Airway epithelial cell (primary cell): ENCODE measurements at places on chromosomes 11 and 22. TPM values are rescaled to one million over a fixed set of nuclear protein-coding genes. Genes with fewer than 3 reads are reported as not detected.

The GRIA4 gene
- not detected in 2 replicates for total RNA-seq

The PKDREJ gene
- under 0.01 TPM in 1 of 2 replicates, not detected in the other for total RNA-seq

The OR52A1 gene
- not detected in 2 replicates for total RNA-seq

The SSTR3 gene
- total RNA-seq: not detected in 2 replicates

The C22orf31 gene
- total RNA-seq: not detected in 2 replicates

The RAB39A gene
- total RNA-seq: not detected in 2 replicates

The TUB gene
- 0.51 and 1.3 TPM in 2 replicates for total RNA-seq

The MS4A4A gene
- not detected in 2 replicates for total RNA-seq

The TPH1 gene
- total RNA-seq: under 0.01 and 0.05 TPM in 2 replicates

The COMT gene
- total RNA-seq: 281 and 359 TPM in 2 replicates

The OR6M1 gene
- total RNA-seq: not detected in 2 replicates

The SAC3D1 gene
- total RNA-seq: 32.7 and 34.4 TPM in 2 replicates

The PIK3IP1 gene
- 22.2 and 25.8 TPM in 2 replicates for total RNA-seq

The MMP8 gene
- total RNA-seq: not detected in 2 replicates

The OR8A1 gene
- not detected in 2 replicates for total RNA-seq

The MPPED2 gene
- not detected in 2 replicates for total RNA-seq

The OR52E4 gene
- not detected in 2 replicates for total RNA-seq

The CALCA gene
- total RNA-seq: not detected in 2 replicates

The FZD4 gene
- 0.33 and 0.92 TPM in 2 replicates for total RNA-seq

The MPST gene
- 180 and 211 TPM in 2 replicates for total RNA-seq

The ZBTB16 gene
- total RNA-seq: 3.6 and 5.1 TPM in 2 replicates

The SPDYC gene
- total RNA-seq: not detected in 2 replicates

The KRTAP5-9 gene
- not detected in 2 replicates for total RNA-seq

The CRYBA4 gene
- total RNA-seq: not detected in 2 replicates

The TSPAN4 gene
- total RNA-seq: 89.6 and 96.4 TPM in 2 replicates

The ACRV1 gene
- total RNA-seq: not detected in 2 replicates

The CLP1 gene
- 14.5 and 16.4 TPM in 2 replicates for total RNA-seq

The SLC35F2 gene
- total RNA-seq: 46.5 and 48.1 TPM in 2 replicates

The GSTT2 gene
- total RNA-seq: not detected in 2 replicates

The CCDC116 gene
- total RNA-seq: not detected in 2 replicates

The BATF2 gene
- 0.09 TPM in 1 of 2 replicates, not detected in the other for total RNA-seq

The LRRC74B gene
- not detected in 2 replicates for total RNA-seq

The IL17REL gene
- not detected in 2 replicates for total RNA-seq

The UBQLNL gene
- total RNA-seq: not detected in 2 replicates

The OTOG gene
- total RNA-seq: not detected in 2 replicates

The SCGB2A2 gene
- total RNA-seq: not detected in 2 replicates

The AAMDC gene
- total RNA-seq: 10.3 and 16.3 TPM in 2 replicates

The APOBEC3F gene
- 2.1 and 4.2 TPM in 2 replicates for total RNA-seq

The DEFB131B gene
- not detected in 2 replicates for total RNA-seq

The E2F8 gene
- 2.1 and 3.2 TPM in 2 replicates for total RNA-seq

The TRIM64 gene
- not detected in 2 replicates for total RNA-seq

The TMEM135 gene
- total RNA-seq: 13.8 and 17.8 TPM in 2 replicates

The ISX gene
- total RNA-seq: not detected in 2 replicates

The OR5B12 gene
- total RNA-seq: not detected in 2 replicates
